Stimulated activated naive CD4-positive, alpha-beta T cell treated with Interleukin-2 at 50 U/mL for 16 hours (primary cell): ENCODE measurements at places on chromosomes 11 and 22.

DNA sequence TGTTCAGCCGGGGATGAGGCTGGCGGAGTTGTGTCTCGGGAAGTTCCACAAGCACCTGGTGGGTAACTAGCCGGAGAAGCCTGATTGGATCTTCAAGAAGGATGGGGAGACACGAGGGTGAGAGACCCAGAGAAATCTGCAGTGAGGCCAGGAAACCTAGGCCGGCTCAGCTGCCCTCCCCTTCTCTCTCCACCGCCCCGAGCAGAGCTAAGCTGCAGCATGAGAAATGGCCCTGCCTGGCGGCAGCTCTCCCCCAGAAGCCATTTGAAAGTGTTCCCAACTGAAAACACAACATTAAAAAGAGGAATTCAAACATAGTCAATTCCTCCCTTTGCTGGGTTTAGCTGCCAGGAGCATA is 77.8 kb upstream of the SHISAL1 start:
- DNase-seq = no peak

DNA sequence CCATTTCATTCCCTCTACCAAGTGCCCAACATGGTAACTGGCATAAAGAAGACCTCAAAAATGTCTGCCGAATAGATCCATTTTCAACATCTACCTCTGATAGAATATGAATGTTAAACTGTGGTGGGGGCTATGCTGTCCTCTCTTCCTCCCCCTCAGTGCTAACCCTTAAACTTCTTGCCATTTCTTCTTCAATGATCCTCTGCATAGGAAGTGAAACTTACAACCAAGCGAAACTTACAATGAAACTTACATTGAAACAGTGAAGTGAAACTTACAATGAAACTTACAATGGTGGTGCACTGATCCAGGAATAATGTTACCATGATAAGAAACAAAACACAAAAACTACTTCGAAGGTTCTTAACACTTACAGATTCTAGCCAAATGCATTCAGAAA is 4.7 kb downstream of the RTCB start:
- no peak for DNase-seq

DNA sequence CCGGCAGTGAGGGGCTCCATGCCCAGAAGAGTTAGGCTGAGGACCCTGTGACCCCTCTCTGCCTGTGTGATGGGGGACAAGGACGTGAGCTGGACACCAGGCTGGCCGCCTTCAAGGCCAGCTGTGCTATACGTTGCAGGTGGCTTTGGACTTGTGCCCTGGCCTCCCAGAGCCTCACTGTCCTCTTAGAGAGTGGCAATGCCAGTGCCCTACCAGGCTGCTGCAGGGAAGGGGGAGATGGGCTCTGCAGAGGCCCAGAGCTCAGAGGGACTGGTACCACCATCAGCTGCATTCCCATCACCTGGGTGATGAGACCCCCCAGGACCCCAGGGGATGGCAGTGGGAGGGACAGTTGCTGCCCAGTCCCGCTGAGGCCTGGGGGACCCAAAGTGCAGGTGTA is 90.4 kb upstream of the SHISAL1 start:
- no peak for DNase-seq

DNA sequence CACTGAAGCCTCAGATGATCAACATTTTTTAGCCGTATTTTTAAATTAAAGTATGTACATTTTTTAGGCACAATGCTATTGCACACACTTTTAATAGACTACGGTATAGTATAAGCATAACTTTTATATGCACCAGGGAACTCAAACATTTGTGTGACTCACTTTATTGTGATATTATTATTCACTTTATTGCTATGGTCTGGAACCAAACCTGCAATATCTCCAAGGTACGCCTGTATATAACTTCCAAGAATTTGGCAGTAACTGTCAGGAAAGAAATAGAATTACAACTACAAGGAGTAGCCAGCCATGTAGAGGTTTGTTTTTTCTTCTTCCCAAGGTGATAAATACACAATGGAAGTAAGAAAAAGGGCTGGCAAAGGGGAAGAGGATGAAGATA is 62.3 kb downstream of the PRR5L start:
- DNase-seq = no peak

- no peak for DNase-seq
Observed at GRCh38 chr11:94424011-94424410, 22.8 kb upstream of the GPR83 start.

DNA sequence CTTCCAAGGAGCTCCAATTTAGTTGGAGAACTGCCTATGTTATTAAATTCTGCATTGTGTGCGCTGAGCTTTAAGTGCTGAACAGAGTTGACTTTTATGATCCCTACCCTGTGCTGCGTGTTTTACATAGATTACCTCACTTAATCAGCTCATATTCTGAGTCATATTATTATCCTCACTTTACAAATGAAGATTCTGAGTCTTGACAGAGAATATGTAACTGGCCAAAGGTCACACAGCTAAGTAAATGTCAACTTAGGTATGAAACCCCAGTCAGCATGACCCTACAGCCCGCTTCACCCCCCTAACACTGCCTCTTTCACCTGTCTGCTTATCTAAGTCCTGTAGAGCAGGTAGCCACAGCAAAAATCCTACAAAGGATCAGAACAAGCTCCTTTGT is 19.8 kb upstream of the TMPRSS5 start:
- DNase-seq = no peak

GRCh38 chr11:93718057-93718563 is 23.2 kb downstream of the TAF1D start:
- no peak for DNase-seq

GRCh38 chr11:75539459-75540334 is 14.0 kb upstream of the GDPD5 start:
- DNase-seq = no peak

- no peak for DNase-seq
Observed at GRCh38 chr11:95592471-95592870, 197.1 kb downstream of the FAM76B start.

GRCh38 chr22:20792221-20792965 is 18.5 kb downstream of the SERPIND1 start:
- no peak for DNase-seq

DNA sequence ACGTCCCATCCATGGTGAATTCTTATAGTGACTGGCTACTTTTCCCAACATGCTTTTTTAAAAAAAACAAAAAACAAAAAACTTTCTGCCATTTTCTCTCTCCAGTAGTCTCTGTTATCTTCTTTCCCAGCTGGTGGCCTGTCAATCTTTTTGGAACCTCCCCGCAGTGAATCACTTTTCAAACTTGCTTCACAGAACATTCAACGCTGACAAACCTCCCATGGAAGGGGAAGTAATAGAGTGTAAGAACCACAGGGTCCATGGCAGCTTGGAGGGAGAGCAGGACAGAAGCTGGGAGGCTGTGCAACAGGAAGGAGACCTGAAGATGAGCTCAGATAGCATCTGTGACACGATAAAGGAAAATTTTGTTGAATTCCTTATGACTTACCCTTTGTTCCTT is 9.8 kb upstream of the CECR2 start:
- no peak for DNase-seq

DNA sequence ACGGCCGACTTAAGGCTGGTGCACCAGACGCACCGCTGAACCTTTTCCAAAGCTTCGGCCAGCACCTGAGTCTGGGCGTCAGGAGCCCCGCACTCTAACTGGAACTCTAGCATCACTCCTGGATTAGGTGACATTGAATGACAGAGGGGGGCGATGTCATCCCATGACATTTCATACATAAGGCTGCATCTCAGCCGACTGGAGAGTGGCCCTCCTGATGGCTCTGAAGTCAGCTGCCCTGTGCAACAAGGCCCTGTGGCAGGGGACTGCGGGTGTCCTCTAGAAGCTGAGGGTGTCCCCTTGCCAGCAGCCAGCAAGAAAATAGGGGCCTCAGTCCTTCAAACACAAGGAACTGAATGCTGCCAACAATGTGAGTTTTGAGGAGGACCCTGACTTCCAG is 10.1 kb upstream of the FADS3 start:
- no peak for DNase-seq

GRCh38 chr11:35009191-35009943 is 92.9 kb downstream of the PDHX start:
- DNase-seq = no peak

DNA sequence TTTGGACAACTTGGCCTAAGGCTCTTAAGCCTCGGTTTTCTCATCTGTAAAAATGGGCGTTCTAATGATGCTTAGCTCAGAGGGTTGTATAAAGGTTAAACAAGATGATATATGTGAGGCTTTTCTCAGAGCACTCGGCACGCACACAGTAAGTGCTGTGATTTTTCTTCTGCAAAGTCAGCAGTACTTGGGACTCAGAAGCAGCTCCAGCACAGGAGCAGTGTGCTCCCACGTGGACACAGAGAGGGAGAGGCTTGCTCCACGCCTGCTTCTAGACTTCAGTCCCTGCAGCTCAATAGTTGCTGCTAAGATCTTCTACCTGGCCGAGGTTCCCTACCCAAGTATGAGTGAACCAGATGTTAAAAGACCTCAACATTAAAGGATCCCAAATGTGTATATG is 39.9 kb upstream of the PHF21A start:
- no peak for DNase-seq

GRCh38 chr11:110428956-110429730 is 605 bp upstream of the FDX1 start:
- no peak for DNase-seq
